Left kidney (tissue), 8 donors: ENCODE measurements at places on chromosomes 6 and 20. TPM values are rescaled to one million over a fixed set of nuclear protein-coding genes. Genes with fewer than 3 reads are reported as not detected.

The CHRNA4 gene
- polyA plus RNA-seq: 13.3 TPM

The FOXA2 gene
- polyA plus RNA-seq: not detected

DNA sequence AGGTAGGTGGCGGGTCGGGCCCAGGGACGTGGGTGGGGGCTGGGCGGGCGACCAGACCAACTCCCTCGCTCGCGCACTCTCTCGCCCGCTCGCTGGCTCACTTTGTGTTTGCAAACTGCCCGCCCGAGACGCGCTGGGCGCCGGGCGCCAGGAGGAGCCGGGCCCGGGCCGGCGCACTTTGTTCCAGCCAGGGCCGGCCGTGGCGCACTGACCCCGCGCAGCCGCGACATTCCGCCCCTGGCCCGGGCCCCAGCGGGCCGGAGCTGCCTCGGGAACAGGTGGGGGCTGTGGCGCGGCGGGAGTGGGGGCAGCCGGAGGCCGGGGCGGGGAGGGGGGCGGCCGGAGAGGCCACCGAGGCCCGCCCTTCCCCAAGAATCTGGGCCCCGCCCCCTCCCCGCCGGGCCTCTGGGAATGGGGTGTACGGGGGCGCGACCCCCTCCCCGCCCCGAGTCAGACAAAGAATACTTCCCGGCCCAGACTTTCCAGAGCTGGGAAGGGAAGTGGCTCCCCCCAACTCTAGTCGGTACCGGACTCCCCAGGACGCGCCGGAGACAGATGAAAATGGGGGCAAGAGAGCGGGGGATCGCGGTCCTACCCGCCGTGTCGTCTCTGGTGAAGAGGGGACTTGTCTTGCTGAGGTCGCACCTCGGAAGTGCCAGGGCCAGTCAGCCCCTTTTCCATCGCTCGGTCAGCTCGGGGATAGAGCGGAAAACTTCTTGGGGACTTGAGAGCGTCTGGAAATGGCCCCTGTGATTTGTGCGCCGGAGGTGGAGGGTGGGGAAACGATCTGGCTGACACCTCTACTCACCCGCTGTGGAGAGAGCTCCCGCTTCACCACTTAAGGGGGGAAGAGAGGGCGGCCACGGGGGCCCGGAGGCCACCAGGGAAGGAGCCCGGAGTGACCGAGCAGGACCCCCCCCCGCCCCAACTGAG lies 951 bp downstream of the FOXP4 start:
- DNase-seq: no peak

GRCh38 chr20:37257530-37257929 lies 4.1 kb downstream of the GHRH start:
- no peak for DNase-seq
